ENCODE measurements at places on chromosomes 16 and 17. TPM values are rescaled to one million over a fixed set of nuclear protein-coding genes. Genes with fewer than 3 reads are reported as not detected.

Gene SBK1
- 1.4 TPM for total RNA-seq

Gene NOXO1
- total RNA-seq, result 0.22 TPM

Gene NXN
- total RNA-seq, result 18.5 TPM

DNA sequence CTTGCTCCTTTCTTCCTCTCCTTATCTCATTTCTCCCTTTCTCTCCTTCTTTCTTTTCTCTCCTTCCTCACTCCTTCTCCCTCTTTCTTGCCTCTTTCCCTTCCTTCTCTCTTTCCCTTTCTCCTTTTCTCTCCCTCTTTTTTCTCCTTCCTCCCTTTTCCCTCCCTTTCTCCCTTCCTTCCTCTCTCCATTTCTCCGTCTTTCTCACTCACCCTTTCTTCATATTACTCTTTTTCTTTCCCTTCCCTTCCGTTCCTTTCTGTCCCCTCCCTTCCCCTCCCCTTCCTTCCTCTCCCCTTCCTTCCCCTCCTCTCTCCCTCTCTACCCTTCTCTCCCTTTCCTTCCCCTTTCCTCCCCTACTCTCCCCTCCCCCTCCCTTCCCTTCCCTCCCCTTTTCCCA lies 240.8 kb downstream of the HS3ST3B1 start:
- no peak for DNase-seq

GRCh38 chr17:27608328-27609230 lies 22.4 kb upstream of the LGALS9 start:
- DNase-seq, result no peak

DNA sequence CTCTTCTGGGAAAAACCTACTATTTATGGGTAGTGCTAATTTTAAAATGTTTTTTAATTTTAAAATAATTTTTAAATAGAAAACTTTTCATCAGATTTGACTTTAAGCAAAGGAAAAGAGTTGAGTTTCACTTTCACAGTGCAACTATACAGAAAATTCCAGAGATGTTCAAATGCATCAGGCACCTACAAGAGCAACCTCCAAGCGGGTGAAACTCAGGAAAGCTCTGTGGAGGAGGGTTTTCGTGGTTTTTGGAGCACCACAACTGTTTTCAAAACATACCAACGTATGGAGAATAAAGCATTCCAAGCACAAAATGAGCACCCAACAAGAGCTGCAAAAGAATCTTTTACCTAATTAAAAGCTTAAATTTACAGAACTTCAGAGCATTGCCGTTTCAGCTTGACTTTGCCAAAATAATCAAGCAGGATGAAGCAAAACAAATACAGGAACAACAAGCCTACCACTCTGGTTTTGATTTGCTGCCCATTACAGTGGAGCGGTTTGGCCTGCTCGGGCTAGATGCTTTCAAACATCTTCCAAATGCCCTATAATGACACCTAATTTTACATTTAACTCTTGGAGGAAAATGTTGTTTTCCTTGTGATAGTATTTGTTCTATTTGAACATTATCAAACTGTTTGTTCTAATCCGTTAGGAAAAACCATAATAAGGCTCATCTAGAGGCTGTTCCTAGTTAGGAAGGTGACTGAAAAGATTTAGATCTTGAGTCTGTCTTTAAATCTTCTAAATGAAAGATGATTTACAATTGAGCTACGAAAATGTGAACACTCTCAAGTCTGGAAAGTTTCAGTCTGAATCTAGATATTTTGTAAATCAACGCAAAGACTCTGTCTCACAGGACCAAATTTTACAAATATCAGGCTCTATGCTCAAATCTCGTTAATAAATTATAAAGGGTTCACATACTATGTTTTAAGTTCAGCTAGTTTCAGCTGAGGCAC lies 34.5 kb downstream of the NACA2 start:
- DNase-seq, result no peak

- DNase-seq, result no peak
These were observed 3.3 kb downstream of the TPSD1 start for GRCh38 chr16:1258906-1259759.

GRCh38 chr17:16123531-16123930 lies 91.8 kb downstream of the NCOR1 start:
- no peak for DNase-seq

DNA sequence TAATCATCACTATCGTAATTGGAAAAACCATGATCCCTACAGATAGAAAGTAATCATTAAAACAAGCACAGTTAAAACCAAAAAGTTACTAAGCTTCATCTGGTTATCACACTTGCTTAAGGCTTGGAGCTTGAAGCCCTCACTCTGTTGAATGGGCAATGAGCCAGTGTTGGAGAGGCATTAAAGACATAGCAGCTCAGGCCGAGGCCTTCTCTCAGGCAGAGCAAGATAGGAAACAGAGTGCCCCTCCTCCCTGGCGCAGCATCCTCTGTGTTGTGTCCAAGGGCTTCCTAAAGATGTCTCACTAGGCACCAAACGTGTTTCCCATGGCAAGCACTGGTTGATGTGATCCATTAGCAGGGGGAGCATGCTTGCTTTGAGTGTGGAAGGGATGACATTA lies 34.9 kb upstream of the LGALS9 start:
- no peak for DNase-seq

All from Right ventricle myocardium inferior (tissue), 1 donor.